ENCODE measurements at places on chromosomes 5 and 9.
A peak's percentile ranks its signal among the peaks of the same experiment; 100 is the strongest.

DNA sequence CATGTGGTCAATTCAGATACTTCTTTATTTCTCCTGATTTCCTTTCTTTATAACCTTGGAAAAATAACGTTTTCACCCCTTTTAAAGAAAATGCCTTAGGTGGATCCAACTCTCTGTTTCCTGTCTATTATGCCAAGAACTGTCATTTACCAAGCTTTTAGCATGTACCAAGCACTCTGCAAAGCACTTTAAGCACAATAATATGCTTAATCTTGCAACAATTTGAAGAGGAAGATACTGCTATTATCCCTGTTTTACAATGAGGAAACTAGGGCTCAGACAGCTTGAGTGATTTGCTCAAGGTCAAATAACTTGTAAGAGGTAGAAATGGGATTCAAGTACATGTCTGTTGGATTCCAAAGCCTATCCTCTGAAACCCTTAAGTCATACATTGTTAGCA lies 224.8 kb upstream of the IL12B start:
- DNase-seq: no peak

- no peak for DNase-seq
These were observed 719 bp upstream of the ISCA1 start for GRCh38 chr9:86282979-86283535.

GRCh38 chr9:91496351-91496750 lies 72.7 kb upstream of the NFIL3 start:
- DNase-seq: no peak

DNA sequence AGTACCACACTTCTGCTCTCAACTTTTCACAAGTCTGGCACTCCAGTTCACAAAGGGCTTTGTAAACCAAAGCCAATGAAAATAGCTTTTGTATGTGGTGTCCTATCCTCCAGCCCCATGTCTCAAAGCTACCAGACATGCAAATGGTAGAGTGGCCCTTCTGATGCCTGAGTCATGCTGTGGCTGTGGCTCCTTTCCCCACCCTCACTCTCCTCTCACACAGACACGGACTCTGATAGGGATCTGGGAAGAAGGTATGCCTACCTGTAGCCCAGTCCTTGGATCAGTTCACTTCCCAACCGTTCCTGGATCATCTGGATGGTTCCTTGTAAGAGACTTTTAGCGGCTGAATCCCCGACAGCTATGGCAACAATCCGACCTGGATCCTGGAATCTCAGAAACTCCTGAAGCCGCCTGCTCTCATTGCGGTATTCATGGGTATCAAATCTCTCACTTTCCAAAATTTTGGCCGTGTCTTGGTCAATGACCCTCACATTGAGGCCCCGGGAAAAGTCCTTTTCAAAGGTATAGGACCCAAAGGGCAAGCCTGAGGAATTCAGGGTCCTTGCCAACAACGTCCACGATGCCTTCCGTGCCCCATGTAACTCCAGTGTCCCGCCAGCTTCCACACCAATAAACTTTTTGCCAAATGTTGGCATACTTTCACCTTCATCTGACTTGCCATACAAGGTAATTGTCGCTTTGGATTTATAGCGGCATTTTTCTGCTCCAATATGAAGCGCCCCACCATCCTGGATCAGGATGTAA lies 23.4 kb downstream of the CEMIP2 start:
- no peak for DNase-seq

- no peak for DNase-seq
These were observed 22.8 kb downstream of the MRPL36 start for GRCh38 chr5:1776831-1777230.

GRCh38 chr5:87541676-87542075 lies 128.9 kb upstream of the CCNH start:
- no peak for DNase-seq

DNA sequence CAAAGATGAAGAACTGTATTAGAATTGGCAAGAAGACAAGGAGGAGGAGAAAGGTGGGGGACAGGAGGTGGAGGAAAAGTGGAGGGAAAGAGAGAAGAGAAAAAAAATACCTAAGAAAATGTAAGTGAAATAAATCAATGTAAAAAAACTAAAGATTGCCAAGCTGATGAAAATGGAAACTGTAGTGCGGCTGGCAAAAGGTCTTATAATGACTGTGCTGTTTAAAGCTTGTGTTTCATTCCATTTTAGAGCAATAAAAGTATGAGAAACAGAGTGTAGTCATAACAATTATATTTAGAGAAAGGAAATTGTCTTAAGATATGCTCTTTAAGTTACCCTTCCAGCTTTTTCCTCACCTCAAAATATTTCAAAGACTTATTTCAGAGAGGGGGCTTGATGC lies 670.5 kb upstream of the SEMA6A start:
- DNase-seq: peak; percentile 28

- DNase-seq: peak; percentile 26
These were observed 529 bp upstream of the TPM2 start for GRCh38 chr9:35690294-35690613.

- no peak for DNase-seq
These were observed 194.6 kb downstream of the GAS1 start for GRCh38 chr9:86752733-86753132.

DNA sequence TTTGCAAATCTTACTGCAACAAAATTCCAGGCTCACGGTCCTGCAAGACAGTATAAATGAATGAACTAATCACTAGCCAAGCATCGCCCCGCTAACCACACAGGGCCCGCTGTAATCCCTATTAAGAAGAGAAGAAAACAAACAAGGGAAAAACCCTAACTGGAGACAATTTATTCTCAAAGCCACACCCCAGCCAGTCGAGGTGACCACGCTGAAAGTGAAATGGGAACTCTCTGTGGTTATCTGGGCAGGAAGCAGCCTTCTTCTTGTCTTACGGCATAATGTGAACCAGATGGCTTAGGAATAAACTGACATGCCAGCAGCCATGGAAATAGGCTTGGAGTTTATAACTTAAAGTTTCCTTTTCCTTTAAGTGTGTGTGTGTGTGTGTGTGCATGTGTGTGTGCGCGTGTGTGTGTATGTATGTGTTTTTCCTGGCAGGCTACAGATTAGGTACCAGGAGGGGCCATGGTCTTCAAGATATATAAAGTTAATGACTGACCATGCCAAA lies 120.2 kb downstream of the SEMA6A start:
- peak; percentile 77 for DNase-seq

GRCh38 chr9:9108641-9109040 lies 1309.1 kb upstream of the DMAC1 start:
- DNase-seq: no peak

DNA sequence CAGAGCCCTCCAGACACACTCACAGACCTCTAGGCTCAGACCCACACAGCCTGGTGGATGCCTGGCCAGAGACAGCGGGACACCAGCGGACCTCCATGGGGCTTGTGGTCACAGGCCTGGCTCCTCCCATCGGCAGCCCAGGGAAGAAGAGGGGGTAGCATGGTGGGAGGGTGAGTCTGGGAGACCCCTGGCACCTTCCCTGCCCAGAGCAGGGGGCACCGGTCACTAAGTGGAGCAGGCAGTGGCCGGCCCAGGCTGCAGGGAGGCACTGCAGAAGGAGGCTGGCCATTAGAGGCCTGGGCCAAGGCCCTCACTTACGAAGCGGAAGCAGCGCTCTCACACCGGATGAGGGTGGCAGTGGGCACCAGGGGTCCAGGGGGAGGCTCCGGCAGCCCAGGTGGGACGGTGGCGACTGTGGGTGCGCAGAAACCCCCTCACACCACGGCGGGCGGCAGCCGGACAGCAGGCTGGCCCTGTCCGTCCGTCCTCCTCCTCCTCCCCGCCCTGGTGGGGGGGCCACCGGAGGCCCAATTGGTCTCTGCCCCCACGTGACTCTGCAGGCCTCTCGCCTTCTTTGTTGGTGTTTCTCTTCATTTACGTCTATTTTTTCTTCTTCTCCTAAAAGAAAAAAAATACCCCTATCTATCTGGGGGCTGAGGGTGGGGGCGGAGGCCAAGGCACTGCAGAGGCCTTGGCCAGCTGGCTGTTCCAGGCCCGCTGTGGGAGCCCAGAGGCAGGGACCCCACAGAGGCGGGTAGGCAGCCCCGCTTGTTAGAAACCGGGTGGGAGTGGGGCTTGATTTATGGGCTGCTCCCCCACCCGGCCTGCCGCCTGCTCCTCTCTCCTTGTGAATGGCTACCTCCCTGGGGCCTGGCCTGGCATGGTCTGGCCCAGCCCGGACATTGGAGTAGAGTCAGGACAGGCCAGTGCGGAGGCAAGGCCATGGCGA lies at the start of gene NR5A1:
Gene NR5A1 (minus strand): TSS at position 469 of the 949 bp plus-strand sequence. CDS start 4,004 bp downstream, outside the sequence.
- no peak for DNase-seq

GRCh38 chr5:76083555-76084495 lies 642 bp downstream of the SV2C start:
- DNase-seq: no peak

- no peak for DNase-seq
These were observed 93.8 kb downstream of the NXNL2 start for GRCh38 chr9:88628811-88629210.

- DNase-seq: no peak
These were observed 54.7 kb downstream of the UBE2QL1 start for GRCh38 chr5:6503342-6503741.

GRCh38 chr9:81984928-81985327 lies 3.6 kb upstream of the SPATA31D1 start:
- DNase-seq: no peak

GRCh38 chr5:171755354-171755821 lies 30.2 kb upstream of the SMIM23 start:
- DNase-seq: no peak

DNA sequence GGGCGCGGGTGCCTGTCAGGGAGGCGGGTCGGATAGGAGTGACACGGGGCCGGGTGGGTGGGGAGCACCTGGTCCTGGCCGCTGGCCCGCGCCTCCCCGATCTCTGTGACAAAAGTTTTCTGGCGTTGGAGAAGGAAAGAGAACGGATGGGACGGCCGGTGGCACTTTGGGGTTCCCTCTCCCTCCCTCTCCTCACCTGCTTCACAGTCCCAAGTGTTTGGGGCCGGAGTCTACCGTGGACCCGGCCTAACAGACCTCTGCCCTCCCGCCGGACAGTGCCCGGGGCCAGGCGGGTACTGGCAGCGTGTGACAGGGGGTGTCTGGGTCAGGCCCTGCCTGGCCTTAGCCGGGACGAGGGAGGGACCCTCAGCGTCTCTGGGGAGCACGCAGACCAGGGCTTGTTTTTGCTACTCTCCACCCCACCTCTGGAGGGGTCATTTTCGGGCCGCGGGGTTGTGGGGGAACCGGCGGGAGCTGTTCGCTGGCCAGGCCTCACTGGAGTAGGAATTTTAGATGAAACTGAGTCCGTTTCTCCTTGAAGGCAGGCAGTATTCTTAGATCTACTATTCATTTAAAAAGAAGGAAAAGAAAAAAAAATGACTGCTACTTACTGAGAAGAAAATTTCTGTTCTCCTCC lies 1.7 kb downstream of the PRDM6 start:
- DNase-seq: no peak

- no peak for DNase-seq
These were observed 79.7 kb downstream of the CDH6 start for GRCh38 chr5:31273161-31273560.

DNA sequence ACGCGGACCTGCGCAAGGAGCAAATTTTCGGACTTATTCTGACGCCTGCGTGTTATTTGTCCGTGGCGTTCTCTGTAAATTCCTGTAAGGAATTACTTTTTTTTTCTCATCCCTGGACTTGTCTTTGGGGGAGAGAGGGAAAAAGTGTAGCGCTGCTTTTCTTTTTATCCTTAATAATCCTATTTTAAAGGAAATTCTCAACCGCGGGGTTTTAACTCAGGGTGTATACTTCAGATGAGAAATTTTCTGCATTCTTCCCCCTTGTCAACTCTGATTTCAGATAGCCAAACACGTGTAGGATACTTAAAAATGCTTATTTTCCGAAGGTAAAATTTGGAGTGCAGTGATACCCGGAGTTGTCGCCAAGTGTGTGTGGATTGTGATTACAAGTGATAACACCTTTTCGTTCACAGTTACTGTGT lies 853 bp downstream of the DCP2 start:
- no peak for DNase-seq

GRCh38 chr5:819078-819477 lies 31.7 kb downstream of the ZDHHC11 start:
- DNase-seq: no peak

DNA sequence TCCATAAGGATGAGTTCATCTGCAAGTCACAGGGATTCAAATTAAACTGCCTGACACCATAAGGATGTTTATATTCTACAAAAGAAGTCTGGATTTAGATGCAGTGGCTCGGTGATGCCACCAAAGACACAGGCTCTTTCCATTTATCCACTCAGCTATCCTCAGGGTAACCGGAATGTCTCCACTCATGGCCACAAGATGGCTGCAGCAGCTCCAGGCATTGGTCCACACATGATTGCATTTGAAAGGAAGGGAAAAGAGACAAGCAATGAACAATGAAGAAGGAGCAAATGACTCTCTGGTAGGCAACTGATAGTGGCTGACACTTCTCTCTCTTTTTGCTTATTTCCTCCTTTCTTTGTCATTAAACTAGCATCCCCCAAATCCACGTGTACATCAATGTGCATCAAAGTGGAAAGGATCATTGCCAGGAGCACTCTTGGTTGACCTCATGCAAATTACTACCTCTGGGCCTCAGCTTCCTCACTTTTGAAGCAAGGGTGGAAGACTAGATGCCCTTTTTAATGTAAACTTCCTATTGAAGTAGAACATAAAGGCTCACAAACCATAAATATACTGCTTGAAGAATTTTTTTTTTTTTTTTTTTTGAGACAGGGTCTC lies 7.2 kb upstream of the SNX30 start:
- DNase-seq: peak; percentile 21

- no peak for DNase-seq
These were observed 17.7 kb downstream of the TMEM252 start for GRCh38 chr9:68522954-68523353.

DNA sequence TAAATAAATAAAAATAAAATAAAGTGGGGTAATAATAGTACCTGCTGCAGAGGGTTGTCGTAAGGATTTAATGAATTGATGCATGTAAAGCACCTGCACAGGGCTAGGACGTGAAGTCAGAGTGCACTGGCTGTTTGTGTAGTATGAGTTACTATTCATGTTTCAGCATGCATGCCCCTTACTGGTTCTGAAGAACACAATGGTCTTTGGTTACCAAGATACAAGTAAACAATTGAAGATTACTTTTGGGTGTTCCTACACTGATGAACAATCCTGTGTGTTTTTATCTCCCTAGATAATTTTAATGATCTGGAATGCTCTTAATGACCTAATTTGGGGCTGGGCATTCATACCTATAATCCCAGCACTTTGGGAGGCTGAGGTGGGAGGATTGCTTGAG lies 23.2 kb upstream of the PRRC2B start:
- no peak for DNase-seq

- DNase-seq: no peak
These were observed 51.9 kb upstream of the SYNPO start for GRCh38 chr5:150588596-150588890.

DNA sequence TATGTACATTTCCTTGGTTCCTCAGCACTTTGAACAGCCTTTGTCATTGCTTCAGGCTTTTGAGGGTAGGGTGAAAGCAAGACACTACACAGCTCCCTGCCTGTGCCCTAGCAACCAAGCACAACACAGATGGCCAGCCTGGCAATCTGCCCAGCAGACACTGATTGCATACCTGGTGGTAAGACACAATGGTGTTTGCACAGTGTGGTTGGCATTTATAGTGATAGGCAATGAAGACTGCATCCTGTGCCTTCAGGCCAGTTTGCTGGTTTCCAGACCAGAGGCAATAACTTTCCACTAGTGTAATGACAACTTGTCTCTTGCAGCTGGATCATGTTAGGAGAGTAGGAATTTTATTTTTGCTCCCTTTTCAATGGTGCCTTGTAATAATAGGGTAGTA lies 144.5 kb upstream of the TNC start:
- peak; percentile 3 for DNase-seq
